ENCODE measurements at places on chromosomes 1 and 21. TPM values are rescaled to one million over a fixed set of nuclear protein-coding genes. Genes with fewer than 3 reads are reported as not detected.

GRCh38 chr21:35768187-35768586 lies 292.1 kb downstream of the SETD4 start:
- no peak for DNase-seq

DNA sequence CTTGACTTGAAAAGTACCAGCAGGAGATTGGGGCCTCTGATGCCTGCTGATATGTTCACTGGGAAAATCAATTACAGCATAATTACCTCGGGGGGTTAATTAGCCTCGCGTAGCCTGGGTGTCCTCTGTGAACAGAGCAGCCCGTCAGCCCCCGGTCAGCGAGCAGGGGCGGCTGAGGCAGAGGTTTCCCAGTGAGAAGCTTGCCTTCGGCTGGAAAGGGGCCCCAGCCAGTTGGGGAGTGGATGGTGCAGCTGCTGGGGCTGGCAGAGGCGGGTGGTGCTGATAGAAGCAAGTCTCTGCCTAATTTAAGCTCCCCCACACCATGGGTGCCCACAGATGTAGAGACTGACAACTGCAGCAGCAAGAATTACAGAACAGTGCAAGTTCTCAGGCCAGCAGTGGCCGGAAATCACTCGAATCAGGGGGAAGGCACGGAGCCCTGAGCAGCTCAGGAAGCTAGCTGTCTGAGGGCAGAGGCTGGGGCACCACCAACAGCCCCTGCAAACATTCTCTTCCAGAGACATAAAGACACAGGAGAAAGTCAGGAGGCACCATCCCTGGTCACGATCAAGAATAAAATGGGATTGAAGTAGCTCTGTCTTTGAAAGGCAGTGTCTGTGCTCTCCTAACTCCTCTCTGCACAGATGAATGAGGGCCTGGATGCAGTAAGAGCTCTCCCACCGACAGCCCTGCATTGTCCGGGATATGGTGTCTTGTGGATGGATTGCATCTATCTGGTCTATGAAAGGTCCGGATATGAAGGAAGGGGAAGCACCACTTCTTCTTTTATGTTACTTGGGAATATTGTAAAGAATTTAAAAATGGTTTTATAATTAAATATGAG lies 166.5 kb upstream of the CD34 start:
- no peak for DNase-seq

GRCh38 chr1:151457911-151458801 lies 1.1 kb downstream of the POGZ start:
- DNase-seq: peak; percentile 67

- DNase-seq: no peak
Measured at GRCh38 chr1:223831755-223832636, 13.8 kb downstream of the TP53BP2 start.

DNA sequence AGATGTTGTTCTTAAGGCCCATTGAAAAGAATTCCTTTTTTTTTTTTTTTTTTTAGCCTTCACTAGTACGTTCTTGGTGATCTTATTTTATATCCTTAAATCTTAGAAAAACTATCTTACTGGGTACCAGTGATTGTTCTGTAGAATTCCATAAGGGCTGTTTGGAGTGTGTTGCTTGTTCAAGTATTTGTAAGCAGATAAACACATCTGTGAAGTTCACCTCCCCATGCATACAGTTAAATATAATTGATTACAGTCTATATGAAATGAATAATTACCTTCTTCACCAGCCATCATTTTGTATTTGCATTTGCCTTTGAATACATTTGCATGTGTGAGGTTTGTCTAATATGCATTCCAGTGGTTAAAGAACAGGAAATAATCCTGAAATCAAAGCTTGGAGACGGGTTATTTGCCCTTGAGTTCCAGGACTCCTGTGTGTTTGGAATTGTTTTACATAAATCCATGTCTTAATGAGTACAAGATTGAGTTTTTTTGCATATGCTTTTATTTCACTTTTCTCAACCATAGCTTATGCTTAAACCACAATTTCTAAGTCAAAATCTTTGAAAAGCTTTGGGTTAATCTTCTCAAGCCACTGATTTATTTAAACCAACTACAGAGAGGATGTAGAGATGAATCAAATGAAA lies 73.1 kb downstream of the VPS13D start:
- no peak for DNase-seq

DNA sequence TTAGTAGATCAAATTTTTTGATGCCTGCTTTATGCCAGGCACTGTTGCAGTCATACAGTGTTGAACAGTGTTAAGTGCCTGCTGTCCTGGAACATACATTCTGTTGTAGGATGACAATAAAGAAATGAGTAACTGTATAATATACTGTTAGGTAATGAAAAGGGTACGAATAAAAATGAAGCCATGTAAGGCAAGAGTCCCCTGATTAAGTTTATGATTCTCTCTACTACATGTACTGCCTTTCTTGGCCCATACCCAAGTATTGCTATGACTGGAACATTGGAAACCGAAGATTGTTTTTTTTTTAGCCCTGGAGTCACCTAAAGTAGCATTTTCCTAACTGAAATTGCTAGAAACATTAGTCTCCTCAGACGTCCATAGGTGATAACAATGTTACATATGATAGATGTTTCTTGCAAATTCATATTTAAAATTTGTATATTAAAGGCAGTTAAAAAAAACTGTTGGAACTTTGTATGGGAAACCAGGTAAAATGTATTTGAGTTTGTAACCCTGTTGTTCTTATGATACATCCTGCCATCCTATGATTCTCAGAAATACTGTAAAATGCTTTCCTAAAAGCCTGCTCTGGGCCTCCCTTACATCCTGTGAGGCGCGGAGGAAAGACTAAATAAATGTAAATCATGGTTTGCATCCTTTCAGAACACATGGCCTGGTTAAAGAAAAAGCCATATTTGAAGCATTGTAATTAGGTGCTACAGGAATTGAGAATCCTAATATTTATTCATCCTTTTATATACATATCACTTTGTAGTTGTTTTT lies 5.8 kb downstream of the ATP5PB start:
- DNase-seq: no peak

DNA sequence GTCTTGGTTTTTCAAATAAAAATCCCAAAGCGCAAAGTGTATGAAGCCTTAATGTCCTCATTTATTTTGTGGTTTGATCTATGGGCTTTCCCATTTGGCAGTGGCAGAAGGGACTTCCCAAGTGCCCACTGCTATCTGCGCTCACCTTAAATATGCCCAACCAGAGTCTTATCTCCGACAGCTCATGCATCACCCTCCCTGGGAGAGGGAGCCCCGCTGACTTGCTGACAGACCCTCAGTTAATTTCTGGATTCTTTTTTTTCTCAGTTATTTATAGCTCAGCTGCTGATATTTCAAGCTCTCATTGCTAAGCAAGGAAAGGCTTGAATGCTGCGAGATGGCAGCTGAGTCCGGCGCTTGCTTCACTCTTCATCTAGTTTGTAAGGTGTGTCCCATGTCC lies 19.3 kb downstream of the KAZN start:
- DNase-seq: no peak

DNA sequence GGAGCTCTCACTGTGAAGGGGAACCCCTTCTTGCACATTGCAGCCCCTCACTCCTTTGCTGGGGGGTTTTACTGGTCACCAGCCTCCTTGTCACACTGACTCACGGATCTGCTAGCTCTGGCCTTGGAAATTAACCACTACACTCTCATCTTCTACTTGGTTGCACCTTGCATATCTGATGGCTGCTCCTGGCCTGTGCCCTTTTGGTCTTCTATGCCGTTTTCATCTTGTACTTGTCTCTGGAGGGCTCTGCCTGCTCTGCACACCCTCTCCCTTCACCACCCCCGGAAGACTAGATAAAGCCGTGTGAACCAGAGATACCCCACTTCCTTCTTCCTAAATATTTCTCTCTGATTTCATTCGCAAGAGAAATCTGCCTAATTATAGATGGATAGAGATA lies 44.6 kb downstream of the CD247 start:
- DNase-seq: no peak

- DNase-seq: no peak
Measured at GRCh38 chr1:232227306-232227705, 402.6 kb downstream of the SIPA1L2 start.

DNA sequence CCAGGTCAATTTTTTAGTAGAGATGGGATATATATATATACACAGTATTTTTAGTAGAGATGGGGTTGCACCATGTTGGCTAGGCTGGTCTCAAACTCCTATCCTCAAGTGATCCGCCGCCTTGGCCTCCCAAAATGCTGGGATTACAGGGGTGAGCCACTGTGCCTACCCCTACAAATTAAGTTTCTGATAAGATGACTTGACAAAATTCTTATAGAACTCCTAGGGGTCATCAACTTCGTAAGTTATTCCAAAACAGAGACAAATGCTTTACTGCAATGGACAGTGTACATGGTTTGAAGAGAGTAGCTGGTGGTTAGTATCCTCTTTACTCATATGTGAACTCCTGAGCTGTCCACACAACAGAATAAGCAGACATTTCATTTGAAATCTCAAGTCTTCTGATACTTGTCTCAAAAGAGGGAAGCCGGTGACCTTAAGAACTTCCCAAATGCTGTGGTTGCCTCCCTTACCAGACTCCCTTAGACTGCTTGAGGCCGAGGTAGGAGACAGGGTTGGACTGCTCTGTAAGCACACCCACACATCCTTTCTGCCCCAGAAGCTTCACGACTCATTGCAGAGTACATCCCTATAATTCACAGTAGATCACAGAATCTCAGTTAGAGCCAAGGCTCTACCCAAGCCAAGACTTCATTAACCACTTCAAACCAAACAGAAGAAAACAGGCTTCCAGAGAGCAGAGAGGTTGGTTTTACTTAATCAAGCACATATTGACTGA lies 244.1 kb upstream of the IRF2BP2 start:
- DNase-seq: no peak

GRCh38 chr1:59568158-59568935 lies 246.4 kb upstream of the HOOK1 start:
- no peak for DNase-seq

The LAD1 gene
- not detected for total RNA-seq

The FMOD gene
- total RNA-seq: 1.1 TPM

The CD1E gene
- not detected for total RNA-seq
